ENCODE measurements at places on chromosomes 3 and 15.

DNA sequence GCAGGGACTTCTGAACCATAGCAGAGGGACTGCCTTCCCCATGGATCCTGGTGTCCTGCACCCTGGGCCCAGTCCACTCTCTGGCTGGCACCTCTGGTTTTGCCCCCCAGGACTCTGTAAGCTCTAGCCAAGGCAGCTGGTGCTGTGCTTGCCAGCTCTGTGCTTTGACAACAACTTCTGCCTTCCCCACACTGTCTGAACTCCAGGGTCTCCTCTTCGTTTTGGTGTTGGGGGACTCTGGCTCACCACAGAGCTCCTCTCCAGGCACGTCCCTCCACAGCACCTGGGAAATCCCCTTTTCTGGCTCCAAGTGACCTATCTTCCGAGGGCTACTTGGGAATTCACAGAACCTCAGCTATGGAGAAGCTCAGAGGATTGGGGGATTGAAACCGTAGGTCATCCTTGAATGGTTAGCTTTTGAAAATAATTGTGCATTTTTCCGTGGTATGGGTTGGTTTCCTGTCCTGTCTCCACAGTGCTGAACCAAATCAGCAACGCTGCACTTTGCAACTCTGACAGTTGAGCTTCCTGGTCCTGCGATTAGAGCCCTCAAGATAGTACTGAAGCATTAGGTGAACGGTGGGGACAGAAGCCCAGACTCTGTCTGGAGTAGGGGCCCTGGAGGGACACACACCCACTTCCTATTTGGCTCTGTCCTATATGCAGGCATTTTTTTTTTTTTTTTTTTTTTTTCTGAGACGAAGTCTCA is 152.4 kb downstream of the APBA2 start:
- ATAC-seq = no peak

DNA sequence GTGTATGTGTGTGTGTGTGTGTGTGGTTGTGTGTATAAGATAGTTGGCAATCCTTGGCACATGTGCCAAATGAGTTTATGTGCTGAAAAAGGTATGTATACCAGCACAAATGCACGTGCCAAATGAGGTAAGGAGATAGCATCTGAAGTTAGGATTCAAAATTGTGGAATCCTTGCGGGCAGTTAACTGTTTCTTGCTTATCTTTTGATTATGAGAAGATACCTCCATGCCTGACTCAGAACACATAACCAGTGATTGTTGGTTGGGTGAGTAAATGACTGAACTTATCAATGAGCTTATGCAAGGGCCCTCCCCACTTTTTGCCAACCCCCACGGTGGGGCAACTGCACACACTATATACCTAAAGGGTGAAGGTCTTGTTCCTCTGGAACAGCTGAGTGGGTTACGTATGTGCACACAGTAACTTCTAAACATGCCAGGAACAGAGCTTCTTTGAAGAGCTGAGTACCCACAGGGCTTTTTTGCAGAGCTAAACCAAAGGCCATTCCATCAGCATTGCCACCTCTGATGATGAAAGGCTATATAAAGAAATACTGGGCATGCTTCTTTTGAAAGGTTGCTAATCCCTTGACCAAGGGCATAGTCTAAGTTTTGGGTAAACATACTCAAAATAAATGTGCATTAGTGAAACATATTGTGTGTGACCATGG is 60.1 kb downstream of the MEIS2 start:
- ATAC-seq = no peak

GRCh38 chr3:61562721-61563312 is 1.4 kb downstream of the PTPRG start:
- ATAC-seq = no peak

- no peak for ATAC-seq
Observed at GRCh38 chr15:66630801-66631351, 65.1 kb upstream of the LCTL start.

DNA sequence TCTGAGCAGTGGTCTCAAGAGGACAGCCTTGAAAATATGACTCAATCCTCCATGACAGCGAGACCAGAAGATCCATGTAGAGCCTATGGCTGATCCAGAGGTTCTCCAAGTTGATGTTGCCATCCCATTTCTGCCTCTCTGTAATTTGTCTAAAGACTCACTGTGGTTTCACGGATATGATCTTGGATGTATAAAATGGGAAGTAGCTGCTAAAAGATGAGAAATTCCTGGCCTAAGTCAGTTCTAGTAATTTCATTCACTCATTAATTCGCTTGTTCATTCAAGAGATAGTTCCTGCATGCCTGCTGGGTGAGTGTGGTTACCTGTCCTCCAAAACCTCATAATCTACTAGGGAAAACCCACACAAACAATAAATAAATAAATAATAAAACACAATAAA is 145.9 kb downstream of the TNIK start:
- no peak for ATAC-seq

DNA sequence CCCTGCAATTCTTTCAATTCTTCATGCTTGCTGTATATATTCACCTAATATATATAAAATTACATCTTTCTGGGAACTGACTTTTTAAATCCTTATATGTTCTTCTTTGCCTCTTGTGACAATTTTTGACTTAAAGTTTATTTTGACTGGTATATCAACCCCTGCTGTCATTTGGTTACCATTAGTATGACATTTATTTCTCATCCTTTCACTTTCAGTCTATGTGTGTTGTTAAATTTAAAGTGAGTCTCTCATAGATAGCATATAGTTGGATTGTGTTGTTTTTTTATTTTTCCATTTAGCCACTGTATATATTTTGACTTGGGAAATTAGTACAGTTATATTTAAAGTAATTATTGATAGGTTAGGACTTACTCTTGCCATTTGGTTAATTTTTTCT is 194.9 kb downstream of the DPH6 start:
- ATAC-seq = no peak

Data from activated CD4-positive, CD25-positive, alpha-beta regulatory T cell treated with anti-CD3 and anti-CD28 coated beads, Interleukin-2, amount 50 U/mL, for 24 hours (primary cell).